Natural killer cell treated with Interleukin-12 subunit alpha and Interleukin-12 subunit beta and Interleukin-15 and Interleukin-18, amount 100 ng/mL, for 72 hours (primary cell): ENCODE measurements at places on chromosomes 2 and 18. TPM values are rescaled to one million over a fixed set of nuclear protein-coding genes. Genes with fewer than 3 reads are reported as not detected.
A peak's percentile ranks its signal among the peaks of the same experiment; 100 is the strongest.

PSD4 gene
- 299 TPM for total RNA-seq

NEURL3 gene
- not detected for total RNA-seq

SF3B6 gene
- 83.1 TPM for total RNA-seq

LNPK gene
- total RNA-seq = 44.7 TPM

ANKRD62 gene
- total RNA-seq = not detected

CDKL4 gene
- total RNA-seq = not detected

PEX13 gene
- total RNA-seq = 25.8 TPM

RHOB gene
- total RNA-seq = 26.8 TPM

SERPINB3 gene
- total RNA-seq = not detected

DNA sequence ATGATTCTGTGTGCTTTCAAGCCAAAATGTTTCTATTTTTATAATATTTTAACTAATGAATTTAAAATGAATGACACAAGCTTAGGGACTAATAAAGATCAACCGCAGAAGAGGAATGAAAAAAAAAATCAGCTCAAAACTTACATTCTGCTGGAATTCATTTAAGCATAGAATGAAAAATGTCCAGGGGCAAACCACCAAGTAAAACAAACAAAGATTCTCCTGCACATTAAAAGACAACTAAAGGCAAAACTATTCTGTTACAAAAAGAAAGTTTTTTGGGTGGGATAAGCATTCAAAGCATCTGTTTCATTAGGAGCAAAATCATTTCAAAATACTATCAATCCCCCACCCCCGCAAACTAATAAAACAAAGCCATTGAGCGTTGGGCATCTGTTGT lies 99.3 kb upstream of the SOX11 start:
- DNase-seq = no peak

GRCh38 chr2:9652898-9653479 lies 22.2 kb upstream of the YWHAQ start:
- DNase-seq = no peak

DNA sequence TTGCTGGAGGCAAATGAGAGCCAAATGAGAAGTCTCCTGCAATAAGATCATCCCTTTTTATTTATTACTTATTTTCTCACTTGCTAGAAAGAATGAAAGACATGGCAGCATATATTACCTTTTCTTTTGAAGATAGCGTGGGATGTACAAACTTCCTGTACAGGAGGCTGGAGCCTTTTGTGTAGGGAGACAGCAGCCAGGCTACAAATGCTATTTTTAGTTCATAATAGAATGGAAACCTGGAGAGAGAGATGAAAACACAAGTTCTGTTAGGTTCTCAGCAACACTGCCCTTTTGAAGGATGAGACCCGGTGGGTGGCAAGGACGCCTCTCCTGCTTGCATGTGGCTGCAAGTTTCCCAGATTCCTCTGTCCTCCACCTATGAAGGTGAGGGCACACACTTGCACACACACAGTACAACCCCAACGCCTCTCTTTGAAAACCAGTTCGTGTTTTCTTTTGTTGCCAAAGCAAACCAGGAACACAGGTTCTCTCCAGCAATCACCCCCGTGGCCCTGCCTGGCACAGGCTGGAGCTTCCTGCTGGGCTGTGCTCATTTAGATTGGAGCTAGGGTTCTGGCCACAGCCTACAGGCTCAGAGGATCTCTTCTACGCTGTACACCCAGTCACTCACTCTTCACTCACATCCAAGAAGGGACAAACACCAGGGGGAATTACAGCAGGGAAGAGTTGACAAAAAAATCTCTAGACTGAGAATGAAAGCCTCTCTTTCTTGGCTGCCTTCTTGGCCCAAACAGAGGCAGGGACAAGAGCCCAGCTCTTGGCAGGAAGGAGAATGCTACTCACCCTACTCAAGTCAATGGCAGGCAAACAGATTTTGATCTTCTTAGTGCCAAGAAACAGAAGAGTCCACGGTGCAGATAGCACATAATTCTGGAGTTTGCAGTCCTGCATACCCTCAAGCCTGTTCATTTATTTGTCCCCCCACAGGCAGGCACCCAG lies 55.6 kb downstream of the MRPL35 start:
- no peak for DNase-seq

DNA sequence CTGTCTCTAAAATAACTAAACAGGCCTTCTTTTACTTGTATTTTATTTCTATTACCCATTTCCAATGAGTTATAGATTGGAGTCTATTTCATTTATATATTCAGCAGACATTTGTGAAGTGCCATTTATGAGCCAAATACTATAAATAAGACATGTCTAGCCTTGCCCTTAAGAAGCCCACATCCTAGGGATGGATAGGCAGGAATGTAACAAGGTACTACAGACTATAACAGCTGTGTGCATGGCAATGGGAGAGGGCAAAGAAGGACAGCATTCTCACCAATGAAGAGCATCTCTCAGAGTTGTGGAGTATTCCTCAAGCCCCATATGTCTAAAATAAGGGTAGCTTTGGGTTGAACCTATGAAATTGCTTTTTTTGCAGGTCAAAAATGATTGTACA lies 161.9 kb upstream of the RASGRP3 start:
- DNase-seq = no peak

- DNase-seq = no peak
Observed at GRCh38 chr2:160223560-160223959, 23.5 kb upstream of the ITGB6 start.

DNA sequence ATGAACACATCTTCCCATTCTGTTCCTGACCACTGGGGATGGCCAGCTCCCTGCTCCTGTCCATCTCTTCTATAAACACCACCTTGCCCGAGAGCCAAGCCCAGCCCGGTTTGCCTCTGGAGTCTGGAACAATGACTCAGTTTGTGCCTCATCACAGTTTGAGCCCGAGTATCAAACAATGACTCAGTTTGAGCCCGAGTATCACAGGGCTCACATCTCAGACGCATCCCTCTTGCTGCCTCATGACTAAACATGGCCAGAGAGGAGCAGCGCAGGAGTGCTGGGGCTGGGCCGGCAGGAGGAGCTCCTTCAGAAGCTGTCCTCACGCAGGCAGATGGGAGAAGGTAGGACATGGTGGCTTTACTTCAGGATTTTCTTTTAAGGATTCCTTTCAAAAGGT lies 68.7 kb downstream of the PXDN start:
- DNase-seq = no peak

GRCh38 chr2:142286618-142287017 lies 155.8 kb upstream of the LRP1B start:
- DNase-seq = no peak

- peak; percentile 26 for DNase-seq
Observed at GRCh38 chr2:239576784-239577685, 176.2 kb upstream of the HDAC4 start.

GRCh38 chr18:77422974-77423867 lies 173.6 kb downstream of the GALR1 start:
- no peak for DNase-seq

- DNase-seq = no peak
Observed at GRCh38 chr2:40487602-40488001, 35.7 kb upstream of the SLC8A1 start.

DNA sequence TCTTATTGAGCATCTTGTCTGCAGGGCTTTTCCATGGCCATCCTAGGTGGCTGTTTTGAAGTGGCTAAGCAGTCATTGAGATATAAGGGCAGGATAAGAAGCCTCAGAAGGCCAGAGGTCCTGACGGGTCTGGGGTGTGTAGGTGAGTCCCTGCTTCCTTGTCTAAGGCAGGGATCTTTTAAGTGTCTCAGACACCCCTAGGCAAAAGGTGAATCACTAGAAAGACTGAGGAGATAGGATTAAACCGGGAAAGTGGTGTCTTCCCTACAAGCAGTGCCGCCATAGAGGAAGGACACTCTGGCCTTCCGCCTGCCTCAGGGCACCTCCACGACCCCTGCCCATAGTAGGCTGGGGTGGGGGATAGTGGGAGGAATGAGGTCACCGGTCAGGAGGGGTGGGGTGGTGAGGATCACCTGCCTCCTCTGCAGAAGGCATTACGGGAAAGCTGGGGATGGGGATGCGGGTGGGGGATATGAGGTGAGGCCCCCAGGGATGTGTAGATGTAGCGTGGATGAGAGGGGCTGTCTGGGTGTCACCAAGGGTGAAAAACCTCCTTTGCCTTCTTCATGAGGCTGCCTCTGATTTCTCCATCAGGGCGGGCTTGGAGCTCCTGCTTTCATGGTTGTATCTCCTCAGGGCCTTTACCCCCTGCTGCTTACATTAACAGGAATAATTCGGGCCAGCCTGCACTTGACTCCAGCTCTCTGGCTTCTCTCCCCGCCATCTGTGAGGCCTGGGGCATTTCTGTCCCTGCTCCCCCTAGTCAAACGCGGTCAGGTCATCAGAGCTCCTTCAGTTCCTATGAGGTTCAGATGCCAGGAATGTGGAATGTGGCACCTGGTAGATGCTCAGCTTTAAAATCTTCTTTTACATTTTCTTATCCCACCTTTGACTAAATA lies 244.0 kb downstream of the DYSF start:
- peak; percentile 58 for DNase-seq
